ENCODE measurements at places on chromosomes 7 and 10.
A peak's percentile ranks its signal among the peaks of the same experiment; 100 is the strongest.

- no peak for DNase-seq
These were observed 55.2 kb upstream of the FAM133B start for GRCh38 chr7:92645114-92646061.

DNA sequence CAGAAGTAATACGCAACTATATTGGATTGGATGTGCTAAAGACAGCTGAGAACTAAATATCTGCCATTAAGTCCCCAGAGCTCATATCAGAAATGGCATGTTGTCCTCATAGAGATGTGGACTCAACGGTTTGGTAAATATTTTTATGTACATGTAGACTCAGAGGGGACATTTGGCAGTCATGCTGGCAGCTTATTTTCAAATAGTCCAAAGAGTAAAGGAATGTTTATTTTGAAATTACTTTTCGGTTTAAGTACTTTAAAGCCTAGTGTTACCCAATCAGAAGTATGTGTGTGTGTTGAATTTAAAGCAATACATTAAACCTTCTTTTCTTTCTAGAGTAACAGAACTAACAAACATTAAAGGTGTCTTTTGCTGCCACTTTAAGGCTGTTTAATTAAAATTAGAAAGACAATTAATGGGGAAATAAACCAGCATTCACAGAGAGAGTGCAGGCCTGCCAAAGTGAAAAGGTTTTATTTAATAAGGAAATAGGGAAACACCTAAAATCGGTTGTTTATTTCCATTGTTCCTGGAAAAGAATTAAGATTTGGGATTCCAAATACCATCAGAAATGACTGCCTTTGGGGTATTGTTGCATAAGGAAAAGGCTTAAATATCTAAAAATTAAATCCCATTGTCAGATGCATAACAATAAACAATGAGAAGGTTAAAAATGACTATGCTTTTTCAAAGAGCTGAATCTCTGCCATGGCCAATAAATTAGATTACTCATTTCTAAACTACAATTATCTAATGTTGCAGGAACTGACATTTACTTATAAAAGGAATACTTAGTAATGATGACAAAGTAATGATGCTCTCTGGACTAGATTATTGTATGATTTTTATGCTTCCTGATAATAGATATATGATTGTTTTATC lies 113.4 kb upstream of the AHR start:
- peak; percentile 54 for DNase-seq

- DNase-seq, result no peak
These were observed 47.5 kb upstream of the HNRNPH3 start for GRCh38 chr10:68284062-68285001.

GRCh38 chr7:22255342-22255741 lies 101.6 kb downstream of the RAPGEF5 start:
- no peak for DNase-seq

DNA sequence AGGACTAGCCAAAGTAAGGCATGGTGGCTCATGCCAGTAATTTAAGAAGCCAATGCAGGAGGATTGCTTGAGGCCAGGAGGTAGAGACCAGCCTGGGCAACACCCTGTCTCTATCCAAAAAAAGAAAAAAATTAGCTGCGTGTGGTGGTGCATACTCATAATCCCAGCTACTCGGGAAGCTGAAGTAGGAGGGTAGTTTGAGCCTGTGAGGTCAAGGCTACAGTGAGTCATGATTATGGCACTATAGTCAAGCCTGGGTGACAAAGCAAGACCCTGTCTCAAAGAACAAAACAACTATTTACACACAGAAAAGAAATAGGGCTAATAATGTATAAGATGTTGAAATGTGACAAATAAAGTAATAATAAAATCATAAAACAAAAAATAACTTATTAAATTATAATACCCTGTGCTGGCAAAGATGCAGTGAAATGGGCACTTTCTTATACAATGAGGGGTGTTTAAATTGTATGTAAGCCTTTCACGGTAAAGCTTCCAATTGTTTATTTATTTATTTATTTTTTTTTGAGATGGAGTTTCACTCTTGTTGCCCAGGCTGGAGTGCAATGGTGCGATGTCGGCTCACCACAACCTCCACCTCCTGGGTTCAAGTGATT lies 175.2 kb downstream of the TPST1 start:
- DNase-seq, result peak; percentile 90

DNA sequence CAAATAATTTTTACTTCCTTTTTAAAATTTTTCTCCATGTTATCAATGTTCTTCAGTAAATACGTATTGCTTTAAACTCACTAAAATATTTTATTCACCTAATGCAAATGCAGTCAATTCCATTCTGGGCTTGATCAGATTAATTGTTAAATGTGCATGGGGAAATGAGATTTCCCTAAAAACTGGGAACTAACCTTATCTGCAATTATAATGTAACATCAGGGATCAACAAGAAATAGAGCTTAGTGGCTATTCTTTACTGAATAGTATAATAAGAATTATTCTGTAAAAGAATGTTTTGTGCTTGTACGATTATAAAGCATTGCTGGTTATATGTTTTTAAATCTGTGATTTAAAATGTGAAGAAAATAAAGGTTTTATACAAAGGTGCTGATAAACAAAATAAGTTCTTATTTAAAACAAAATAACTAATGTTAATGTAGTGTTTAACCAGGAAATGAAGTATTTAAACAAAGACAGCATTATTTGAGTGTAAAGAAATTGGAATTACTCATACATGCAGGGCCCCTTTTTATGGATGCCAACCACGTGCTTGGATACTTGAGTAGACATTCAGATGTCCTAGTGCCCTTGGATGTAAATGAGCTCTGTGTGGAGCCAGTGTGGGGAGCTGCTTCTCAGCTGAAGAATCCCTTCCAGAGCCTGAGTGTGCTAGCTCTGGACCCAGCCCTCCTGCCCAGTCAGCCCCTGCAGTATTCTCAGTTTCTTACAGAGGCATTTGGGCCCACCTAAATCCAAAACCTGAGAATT lies 84.2 kb downstream of the REEP3 start:
- DNase-seq, result no peak

DNA sequence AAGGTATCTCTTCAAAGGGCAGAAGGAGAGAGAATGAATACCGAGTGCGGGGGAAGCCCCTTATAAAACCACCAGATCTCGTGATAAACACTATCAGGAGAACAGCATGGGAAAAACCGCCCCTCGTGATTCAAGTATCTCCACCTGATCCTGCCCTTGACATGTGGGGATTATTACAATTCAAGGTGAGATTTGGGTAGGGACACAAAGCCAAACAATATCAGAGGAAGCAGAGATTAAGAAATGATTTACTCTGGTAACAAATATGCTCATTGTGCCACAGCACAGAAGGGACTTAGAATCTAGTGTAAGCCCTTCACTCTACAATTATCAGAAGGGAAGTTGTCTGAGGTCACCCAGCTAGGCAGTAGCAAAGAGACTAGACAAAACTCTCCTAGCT lies 40.1 kb upstream of the ZNRF2 start:
- DNase-seq, result no peak

DNA sequence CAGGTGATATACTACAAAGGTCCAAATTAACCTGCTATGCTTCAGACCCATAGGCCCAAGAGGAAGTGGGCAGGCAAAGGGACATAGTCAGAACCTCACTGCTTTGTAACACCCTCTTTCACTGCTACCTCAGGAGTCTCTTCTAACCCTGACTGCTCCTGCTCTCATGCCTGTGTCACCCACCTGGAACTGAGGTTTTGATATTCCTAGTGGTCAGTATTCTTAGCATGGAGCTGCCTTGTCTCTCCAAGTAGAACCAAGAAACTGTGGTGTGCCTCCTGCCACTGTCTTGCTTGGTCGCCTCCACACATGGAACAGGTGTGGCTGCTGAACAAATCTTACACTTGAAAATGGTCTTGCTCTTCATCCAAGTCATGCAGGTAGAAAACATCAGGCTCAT lies 677.5 kb downstream of the XPNPEP1 start:
- DNase-seq, result no peak

DNA sequence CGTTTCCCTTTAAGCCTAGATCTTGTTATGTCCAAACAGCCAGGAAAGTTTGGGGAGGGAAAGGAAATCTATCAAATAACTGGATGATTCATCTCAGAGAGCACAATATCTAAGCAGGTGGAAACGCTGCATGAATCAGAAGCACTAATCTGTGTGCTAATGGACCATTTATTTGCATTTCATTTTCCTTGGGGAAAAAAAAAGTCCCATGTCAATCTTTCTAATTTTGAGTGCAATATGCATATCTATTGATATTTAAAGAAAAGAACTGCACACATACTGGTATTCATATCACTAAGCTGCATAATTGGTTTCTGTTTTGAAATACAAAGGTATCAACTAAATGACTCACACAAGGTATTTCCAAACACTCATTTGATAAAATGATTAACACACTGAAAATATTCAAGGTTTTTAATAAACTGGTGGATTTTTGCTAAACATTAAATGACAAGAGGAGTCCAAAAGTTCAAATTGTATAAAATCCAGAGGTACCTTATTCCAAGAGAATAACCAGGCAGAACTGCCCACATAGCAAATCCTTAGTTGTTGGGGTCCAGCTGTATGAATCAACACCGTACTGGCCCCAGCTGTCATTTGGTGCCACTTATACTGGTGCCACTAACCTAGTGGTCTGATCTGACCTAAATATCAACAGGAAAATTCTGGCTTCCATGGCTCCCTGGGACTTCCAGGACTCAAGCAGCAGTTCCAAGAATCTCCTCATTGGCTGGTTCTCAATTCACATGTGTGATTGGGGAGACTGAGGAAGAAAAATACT lies 122.2 kb upstream of the SP4 start:
- no peak for DNase-seq

- DNase-seq, result no peak
These were observed 60.6 kb downstream of the INSIG1 start for GRCh38 chr7:155358066-155358947.

Measured in HCEC 1CT (cell line).